ENCODE measurements at places on chromosomes 1 and 21. TPM values are rescaled to one million over a fixed set of nuclear protein-coding genes. Genes with fewer than 3 reads are reported as not detected.

PADI3 gene
- not detected for total RNA-seq

GPR3 gene
- total RNA-seq: 0.55 TPM

- DNase-seq: no peak
These were observed 178.1 kb upstream of the PBX1 start for GRCh38 chr1:164380893-164381292.

DNA sequence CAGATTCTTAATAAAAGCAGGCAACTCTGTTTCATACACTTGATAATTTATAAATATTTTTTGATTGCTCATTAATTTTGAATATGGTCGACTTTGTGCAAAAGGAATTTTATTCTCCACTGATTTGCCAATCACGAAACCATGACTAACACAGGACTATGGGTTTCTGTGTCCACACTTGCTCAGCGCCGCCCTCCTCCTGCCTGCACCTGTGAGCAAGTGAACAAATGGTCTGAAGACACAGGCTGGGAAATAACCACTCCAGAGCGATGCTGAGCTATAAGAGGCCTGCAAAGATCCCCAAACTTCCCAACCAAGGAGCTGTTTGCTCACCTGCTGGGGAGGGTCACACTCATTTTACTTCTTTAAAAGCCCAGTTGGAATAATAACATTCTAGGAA lies 19.6 kb downstream of the ABCB10 start:
- no peak for DNase-seq

GRCh38 chr1:12546771-12547585 lies 71.0 kb downstream of the DHRS3 start:
- DNase-seq: no peak

Measured in uterus (tissue), 4 donors.